ENCODE measurements at places on chromosomes 2 and 18. TPM values are rescaled to one million over a fixed set of nuclear protein-coding genes. Genes with fewer than 3 reads are reported as not detected.

The MC4R gene
- not detected for polyA plus RNA-seq

The SCG2 gene
- polyA plus RNA-seq, result 0.16 TPM

The INHA gene
- polyA plus RNA-seq, result 0.53 TPM

The NAT8 gene
- not detected for polyA plus RNA-seq

The LHCGR gene
- not detected for polyA plus RNA-seq

The RNPEPL1 gene
- polyA plus RNA-seq, result 12.8 TPM

The PROM2 gene
- 48.8 TPM for polyA plus RNA-seq

The TOGARAM2 gene
- polyA plus RNA-seq, result 0.09 TPM

The LOXHD1 gene
- not detected for polyA plus RNA-seq

The RETSAT gene
- polyA plus RNA-seq, result 62.0 TPM

DNA sequence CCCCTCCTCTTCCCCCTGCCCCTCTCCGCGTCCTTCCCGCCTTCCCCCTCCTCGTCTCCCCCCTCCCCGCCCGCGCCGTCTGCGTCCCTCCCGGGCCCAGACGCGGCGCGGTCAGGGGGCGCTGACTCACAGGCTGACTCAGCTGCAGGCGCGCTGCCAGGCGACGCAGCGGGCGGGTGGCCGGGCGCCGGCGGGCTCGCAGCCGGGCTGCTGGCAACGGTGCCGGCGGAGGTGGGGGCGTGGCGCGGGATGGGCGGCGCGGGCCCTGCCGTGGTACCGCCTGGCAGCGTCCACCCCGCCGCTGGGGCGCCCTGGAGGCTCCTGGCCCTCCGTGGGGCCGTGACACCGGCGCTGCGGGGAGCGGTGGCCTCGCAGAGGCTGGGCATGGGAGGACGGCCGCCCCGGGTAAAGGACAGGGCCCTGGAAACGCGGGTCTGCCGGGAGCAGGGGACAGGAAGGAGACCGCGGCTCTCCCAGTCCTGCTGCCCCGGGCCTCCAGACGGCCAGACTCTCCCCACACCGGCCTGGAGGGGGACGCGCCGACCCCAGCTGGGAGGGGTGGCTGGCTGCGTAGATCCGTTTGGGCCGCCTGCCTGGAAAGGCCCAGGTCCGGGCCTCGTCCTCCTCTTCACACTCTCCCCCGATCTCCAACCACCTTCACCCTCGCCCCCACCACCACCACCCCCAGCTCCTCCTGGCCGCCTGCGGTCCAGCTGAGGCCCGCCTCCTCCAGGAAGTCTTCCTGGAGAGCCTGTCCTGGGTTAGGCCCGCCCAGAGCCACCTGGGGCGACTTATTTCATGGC is 10.0 kb upstream of the PROC start:
- peak; percentile 88 for DNase-seq

GRCh38 chr2:155802888-155803287 is 529.6 kb downstream of the NR4A2 start:
- no peak for DNase-seq

DNA sequence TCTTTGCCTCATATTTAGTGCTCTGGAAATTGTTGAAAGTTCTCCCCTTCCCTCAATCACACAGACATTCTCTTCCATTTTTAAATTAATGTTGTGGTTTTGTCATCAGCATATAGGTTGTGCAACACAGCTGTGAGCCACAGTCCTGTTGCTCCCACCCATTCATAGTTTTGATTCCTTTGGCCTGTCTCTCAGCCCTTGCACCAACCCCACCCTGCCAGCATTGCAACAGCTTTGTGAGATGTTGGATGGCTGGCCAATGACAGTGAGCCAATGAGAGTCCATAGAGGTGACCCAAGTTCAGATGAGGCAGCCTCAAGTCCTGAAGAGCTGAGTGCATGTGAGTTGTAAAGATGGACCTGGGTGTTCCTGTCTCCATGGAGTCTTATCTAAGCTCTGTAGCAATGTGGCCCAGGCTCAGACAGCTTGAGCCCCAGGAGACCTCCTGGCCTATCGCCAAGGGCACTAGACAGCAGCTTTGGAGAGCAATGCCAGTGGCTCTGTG is 775.5 kb downstream of the RNF144A start:
- peak; percentile 96 for DNase-seq

- DNase-seq, result no peak
Observed at GRCh38 chr2:222380456-222380855, 43.9 kb upstream of the SGPP2 start.

DNA sequence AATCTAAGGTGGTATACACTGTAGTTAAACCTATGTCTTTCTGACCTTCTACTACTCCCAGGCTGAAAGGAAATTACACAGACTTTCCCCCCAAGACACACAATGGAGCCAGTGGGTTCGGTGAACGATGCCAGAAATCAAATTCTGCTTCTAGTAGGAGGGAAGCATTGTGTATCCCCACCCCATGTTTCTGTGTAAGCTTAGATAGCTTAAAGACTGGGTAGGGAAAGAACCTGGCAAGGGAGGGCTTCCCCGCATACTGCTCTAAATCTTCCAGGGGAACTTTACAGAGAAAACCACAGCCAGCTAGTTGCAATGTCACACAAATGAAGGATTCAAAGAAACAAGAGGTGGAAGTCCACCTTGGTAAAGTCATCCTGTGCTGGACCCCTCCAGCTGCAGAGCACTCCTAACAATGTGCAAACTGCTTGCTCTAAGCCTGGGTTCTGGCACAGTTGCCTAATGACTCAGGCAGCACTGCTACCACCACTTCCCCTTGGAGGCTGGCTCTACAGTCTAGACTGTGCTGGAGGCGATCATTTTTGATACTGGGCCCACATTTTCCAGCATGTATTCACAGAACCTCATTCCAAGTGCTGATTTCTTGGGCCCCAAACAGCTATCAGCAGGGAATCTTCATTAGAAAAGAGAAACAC is 47.5 kb downstream of the TRIB2 start:
- peak; percentile 24 for DNase-seq

DNA sequence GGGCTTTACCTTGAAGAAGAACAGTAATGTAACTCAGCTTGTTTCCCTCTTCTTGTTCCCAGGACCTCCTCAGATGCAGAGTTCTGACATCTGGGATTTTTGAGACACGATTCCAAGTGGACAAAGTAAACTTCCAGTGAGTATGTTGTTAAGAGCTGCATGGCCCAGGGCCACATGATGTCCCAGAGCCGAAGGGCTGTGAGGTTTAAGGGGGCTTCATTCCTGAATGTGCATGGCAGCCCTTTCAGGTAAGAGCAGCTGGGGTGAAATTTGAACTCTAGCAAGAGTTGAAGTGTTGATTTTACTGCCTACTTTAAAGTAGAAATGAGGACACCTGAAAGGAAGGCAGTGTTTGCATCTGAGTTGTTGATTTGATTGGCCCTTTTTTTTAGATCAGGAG is 13.3 kb downstream of the CHMP1B start:
- DNase-seq, result no peak

- peak; percentile 97 for DNase-seq
Observed at GRCh38 chr2:212842544-212843185, 304.1 kb upstream of the ERBB4 start.

DNA sequence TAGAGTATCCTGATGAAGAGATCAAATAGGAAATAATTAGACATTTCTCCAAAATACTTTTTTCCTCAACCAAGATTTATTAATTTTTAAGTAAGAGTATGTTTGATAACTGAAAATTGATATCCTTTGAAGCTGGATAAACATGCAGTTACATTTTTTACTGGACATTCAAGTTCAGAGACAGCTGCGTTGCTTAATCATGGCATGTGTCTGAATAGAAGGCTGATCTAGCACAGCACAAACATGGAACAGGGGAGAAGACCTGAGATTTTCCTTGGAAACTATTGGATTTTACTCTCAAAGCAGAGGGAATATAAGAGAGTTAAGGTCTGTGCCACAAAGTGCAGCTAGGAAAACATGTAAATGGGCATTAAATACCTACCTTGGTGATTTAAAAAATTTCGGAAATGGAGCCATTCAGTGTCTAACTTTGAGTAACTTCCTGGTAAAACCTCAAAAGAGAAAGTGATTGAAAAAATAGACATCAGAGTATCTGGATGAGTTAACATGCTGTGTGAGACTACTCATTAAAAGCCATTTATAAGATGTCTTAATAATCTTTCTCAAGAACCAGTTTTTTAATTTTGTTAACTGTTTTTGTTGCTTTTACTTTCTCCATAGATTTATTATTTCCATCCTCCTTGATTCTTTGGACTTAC is 31.8 kb downstream of the CRIM1 start:
- DNase-seq, result no peak

- DNase-seq, result peak; percentile 81
Observed at GRCh38 chr2:54945391-54946219, 104.6 kb downstream of the RTN4 start.

DNA sequence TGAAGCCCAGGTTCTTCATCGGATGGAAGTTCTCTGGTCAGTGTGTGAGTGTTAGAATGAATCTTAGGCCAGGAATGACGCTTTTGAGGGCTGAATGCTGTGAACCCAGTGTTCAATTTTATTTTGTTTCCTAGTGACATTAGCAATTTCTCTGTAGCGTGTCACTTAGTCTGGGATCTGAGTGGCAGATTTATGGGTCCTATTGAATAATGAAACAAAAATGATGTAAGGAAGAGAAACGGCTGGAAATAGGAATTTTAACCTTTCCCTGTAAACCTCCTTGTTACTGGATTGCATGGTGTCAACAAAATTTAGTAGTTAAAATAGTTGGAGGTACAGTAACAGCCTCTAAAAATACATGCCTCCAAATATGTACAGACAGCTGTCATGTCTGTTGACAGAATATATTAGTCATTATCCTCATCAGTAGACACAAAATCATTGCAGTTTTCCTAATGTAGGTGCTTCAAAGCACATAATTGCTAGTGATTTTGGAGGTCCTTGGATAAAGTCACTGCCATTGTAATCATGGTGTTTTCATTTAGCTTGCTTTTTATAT is 223.8 kb upstream of the SPRED2 start:
- DNase-seq, result no peak

- DNase-seq, result no peak
Observed at GRCh38 chr18:74623047-74623816, 25.6 kb downstream of the ZNF407 start.

DNA sequence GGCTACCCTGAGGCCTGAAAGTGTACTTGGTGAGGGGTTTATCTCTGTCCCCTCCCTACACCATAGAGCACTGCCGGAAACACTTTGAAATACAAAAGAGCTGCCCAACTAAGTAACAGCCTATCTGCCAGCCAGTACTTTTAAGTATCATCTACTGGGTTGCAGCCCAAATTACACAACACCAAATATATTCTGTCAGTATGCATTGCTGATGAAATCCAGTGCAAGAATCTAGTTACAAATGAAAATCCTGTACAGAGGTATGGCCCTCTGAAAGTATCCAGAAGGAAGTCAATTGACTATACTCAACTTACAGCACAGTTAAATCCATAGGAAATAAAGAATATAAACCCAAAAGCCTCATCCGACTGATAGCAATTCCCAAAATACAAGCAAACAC is 280.8 kb downstream of the CCDC85A start:
- no peak for DNase-seq

DNA sequence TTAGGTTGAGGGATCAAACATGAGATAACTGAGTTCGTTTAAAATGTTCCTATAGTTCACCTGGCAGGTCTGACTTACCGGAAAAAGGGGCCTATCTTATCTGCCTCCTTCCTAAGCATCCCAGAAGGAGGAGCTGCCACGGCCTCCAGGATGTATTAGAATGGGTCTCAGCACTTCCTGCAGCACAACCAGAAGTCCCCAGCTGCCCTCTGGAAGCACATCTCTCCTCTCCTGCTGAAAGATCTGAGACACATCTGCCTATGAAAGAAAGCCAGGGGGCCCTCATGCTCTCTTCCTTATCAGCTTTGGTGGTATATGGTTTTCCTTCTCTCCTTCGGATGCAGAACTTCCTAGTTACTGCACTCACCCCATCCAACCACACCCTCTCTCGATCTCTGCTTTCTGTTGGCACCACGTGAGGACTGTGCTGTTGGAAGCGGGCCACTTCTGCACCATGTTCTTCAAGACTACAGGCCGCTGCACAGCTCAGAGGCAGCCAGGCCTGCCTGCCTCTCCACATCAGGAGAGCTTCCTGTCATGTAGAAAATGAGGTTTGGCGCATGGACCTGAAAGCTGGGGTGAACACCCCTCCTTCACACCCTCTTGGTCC is 6.5 kb downstream of the IGFBP5 start:
- no peak for DNase-seq

GRCh38 chr2:60558536-60558935 is 5.1 kb upstream of the BCL11A start:
- DNase-seq, result no peak

GRCh38 chr2:57902578-57902977 is 144.0 kb upstream of the VRK2 start:
- no peak for DNase-seq

DNA sequence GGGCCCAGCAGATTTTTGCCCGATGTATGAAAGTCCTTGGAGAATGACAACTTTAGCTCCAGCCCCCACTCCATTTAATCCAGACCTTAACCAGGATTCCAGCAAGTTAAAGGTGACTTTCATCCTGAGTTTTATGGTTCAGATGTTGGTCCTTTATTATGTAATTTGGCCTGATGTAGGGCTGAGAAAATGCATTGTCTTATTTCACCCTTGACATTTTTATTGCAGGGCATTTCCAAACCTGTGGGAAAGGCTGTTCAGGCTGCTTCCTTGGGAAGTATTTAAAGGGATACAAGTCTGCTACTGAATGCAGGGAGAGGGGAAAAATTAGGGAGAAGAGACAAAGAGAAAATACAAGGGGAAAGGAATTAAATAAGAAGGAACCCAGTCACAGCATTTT is 48.8 kb downstream of the ASB1 start:
- no peak for DNase-seq

DNA sequence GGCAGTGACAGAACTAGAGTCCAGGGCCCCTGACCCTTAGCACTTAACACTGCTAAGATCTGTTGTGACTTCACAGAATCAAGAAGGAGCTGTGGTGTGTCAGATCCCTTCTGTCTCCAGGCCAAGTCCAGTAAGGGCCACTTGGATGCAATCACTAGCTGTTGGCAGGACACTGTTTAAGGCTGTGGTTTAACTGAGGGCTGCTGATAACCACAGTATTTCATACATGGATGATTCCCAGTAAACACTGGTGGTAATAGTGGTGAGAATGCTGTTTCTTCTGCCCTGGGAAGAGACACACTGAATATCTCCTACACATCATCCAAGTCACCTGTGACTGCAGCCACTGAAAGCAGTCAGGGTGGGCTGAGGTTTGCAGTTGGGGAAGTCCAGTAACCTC is 77.7 kb upstream of the FBXO11 start:
- no peak for DNase-seq

DNA sequence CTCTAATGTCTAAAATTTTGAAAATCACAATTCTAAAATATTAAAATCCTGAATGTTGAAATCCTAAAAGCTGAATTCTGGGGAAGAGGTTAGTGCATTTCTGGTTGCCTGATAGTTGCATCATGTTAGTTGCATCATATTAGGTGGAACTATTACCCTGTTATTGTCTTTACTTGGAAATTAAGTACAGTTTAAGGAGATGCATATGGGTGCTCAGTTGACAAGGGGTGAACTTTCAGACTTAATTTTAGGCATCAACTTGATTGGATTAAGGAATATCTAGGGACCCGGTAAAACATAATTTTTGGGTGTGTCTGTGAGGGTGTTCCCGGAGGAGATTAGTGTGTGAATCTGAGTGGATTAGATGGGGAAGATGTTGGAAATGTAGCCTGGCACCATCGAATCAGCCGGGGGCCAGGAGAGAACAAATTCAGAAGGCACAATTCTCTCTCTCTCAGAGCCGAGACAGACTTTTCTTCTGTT is 409.8 kb downstream of the PLCL1 start:
- DNase-seq, result no peak

All from mammary epithelial cell (primary cell).